ENCODE measurements at places on chromosomes 4 and X.
A peak's percentile ranks its signal among the peaks of the same experiment; 100 is the strongest.

DNA sequence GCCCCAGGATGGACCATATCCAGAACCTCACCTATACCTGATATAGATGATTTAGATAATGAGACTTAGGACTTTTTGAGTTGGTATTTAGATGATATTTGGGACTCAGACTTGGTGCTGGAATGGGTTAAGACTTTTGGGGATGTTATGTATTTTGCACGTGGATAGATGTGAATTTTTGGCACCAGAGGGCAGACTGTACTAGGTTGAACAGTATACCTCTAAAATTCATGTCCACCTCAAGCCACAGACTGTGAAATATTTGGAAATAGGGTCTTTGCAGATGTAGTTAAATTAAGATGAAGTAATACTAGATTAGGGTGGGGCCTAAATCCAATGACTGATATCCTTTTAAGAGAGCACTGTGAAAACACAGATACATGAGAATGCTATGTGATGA lies 15.6 kb downstream of the RBM41 start:
- DNase-seq = no peak

GRCh38 chr4:85498068-85498733 lies 23.3 kb downstream of the ARHGAP24 start:
- peak; percentile 2 for DNase-seq

GRCh38 chrX:17878028-17878670 lies 17.1 kb upstream of the RAI2 start:
- no peak for DNase-seq

DNA sequence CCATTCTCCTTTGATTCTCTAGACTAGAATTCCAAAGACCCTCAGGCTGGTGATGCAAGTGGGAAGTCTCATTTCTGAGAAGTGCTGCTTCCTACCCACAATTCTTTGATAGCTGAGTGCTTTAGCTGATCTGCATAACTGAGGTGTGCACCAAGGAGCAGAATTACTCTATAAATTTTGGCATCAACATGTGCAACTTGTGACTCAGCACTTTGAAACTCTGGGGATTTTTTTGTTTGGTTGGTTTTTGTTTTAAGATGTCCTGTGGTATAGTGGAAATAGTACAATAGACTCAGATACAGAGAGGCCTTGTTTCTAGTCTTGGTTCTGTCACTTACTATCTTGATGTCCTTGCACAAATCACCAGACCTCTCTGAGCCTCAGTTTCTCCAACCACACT lies 148.4 kb downstream of the AR start:
- DNase-seq = no peak

DNA sequence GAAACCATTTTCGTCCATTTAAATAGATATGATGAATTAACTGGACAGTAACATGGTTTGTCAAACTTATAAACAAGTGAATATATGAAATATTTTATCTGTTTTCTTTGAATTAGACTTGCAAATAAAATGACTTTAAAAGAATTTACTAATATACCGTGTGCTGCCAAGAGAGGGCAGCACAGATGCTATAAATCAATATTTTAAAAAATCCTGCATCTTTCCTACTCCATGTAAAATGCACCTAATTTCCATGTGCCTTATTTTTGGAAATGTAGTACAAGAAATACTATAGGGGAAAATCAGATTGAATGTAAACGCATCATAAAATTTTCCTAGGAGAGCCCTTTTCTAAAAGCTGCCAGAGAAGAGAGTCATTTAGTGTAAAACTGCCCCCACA lies 62.2 kb downstream of the PRKX start:
- DNase-seq = peak; percentile 29

GRCh38 chrX:69506617-69507499 lies 2.7 kb downstream of the NALF2 start:
- no peak for DNase-seq

DNA sequence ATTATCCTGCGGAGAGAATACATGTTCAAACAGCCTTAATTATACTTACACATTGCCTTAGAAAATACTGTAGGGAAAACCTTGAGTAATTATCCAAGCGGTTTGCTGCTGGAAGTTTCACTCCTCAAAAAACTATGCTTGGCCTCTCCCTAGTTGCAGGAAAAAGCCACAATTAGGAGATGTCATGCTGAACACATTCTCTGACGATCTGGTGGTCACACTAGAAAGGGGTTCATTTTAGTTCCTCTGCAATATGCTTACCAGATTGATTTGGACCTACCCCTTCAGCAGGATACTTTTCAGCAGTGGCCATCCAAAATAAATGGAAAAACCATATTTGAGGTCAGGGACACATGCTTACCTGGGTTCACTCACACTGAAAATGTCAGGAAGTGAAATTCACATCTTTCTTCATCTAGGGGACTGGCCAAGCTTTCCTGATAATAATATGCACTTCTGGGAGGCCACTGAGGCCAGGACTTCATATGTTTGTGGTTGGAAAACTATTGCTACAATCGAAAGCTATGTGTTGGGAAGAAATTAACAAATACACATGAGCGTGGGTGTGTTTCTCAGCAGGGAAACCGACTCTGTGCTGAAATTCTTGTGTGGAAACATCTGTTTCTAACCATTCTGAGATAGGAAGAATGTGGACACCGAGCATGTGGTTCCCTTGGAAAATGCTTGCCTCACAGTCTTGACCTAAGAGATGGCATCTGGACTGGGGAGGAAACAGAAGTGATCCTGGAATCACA lies 68.8 kb downstream of the ATXN3L start:
- no peak for DNase-seq

DNA sequence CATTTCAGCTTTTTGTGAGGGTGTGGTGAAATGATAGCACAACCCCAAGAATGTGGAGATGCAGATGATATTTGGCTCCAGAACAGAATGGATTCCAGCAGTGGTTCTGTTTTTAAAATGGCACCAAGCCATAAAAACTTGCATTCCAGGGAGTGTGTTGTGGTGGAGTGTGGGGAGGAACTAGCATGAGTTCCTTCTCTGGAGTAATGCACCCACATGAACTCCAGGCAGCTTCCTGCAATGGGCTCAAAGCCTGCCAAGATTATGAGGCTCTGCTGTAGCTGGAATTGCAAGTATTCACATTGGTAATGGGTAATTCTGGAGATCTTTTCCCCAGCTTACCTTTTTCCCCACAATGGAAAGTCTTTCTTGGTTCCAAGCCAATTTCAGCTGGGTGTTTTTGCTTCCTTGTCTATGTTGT lies 161.4 kb downstream of the RAB28 start:
- DNase-seq = no peak

DNA sequence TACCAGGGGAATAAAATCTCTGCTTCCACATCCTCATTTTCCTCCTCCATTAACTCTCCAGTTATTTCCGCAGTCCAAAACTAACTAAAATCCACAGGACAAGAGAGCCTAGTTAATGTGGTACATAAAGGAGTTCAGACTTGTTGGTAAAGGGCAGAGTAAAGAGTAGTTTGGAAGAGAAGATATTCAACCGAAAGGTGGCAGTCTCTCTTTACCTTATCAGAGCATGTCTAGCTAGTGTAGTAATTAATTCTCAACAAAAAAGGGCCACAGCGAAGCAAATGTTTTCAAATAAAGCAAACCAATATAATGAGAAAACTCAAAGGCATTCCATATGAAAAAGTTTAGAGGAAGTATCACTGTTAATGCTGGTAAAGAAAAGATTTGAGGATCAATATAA lies 286.5 kb downstream of the GLUD2 start:
- no peak for DNase-seq

DNA sequence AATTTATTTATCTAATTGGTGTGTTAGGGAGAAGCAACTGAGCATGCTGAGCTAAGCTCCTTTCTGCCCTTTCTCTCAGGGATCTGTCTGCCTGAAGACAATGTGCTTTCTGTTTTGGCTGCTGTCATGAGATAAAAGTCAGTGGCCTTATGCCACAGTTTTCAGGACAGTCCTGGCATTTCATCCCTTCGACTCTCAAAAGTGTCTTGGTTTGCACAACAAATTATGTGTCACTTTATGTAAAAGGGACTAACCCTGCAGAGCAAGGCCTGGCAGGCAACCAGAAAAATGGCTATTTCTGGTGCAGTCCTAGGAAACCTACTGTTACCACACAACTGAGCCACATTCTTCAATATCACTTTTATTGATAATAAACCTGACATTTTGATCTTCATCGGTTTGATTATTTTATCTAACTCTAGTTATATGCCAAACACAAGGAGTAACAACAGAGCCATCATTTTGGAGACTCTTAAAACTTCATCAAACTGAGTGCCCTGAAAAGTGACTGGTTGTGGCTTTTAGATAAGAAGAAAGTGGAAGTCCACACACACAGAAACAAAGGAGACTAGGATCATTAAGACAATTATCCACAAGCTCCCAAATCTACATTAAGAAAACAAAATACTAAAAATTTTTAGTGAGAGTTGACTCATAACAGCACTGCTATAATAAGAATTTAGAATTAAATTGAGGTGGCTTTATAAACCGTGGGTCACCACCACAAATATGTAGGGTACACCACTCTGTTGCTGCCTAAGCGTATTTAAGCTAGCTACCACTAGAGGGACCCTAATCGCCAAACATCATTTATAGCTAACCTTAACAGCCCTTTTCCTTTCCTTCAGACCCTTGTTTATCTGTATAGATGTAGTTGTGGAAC lies 95.9 kb upstream of the PTPN13 start:
- DNase-seq = peak; percentile 38

DNA sequence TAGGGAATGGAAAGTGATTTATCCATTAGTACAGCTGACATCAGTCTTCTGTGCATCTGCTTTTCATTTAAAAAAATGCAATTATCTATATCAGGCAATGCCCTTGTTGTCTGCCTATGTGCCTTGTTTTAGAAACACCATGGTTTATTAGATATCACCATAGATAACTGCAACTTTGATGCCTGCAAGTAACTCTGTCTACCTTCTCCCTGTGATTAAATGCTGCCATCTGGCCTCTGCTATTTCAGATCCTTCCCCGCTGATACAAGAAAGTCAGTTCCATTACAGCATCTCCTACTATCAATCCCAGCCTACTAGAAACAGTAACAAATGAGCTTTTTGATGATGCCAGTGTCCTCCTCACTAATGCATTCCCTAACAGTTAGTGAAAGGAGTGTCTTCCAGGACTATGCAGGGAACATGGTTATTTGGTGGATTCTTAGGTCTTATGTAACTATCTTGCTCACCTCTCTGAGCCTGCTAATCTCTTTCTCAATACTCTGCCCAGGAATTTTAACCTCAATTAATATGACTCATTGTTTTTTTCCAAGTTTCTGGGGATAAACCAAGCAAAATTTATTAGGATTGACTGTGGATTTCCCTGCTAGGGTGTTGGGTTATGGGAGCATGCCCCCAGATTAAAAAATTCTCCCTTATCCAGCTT lies 444.9 kb downstream of the RAPGEF2 start:
- DNase-seq = no peak

- no peak for DNase-seq
Measured at GRCh38 chrX:68647156-68647957, at the start of gene STARD8. Gene STARD8, plus strand, starts transcription at chrX:68647666. Its CDS starts 217 bp downstream, at chrX:68647883.

All from CD4-positive, alpha-beta T cell treated with Interleukin-21 for 1 hour (primary cell).